ENCODE measurements at places on chromosomes 7 and 10.

- no peak for DNase-seq
These were observed 51.8 kb downstream of the SUGCT start for GRCh38 chr7:40186586-40186985.

- DNase-seq, result no peak
These were observed 57.2 kb downstream of the NKX6-2 start for GRCh38 chr10:132728741-132729140.

- no peak for DNase-seq
These were observed 6.3 kb downstream of the ZNF503 start for GRCh38 chr10:75395066-75395931.

DNA sequence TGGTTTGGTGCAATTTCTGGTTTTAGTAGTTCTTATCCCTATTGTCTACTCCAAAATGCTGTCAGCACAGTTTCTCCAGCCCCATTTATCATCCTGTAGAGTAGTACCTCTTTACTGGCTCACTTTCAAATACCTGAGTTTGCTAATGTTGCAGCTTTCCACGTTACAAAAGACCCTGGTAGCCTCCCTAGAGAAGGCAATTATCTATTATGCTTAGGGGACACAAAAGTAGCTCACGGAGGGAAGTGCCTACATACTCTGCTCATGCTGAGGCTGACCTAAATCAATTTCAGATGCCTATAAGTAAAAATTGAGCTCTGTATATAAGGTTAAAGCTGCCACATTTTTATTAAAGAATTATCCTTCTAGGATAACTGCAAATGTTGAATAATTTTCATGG lies 603.6 kb downstream of the CNTNAP2 start:
- no peak for DNase-seq

GRCh38 chr10:95305606-95306317 lies 15.0 kb upstream of the PDLIM1 start:
- no peak for DNase-seq

DNA sequence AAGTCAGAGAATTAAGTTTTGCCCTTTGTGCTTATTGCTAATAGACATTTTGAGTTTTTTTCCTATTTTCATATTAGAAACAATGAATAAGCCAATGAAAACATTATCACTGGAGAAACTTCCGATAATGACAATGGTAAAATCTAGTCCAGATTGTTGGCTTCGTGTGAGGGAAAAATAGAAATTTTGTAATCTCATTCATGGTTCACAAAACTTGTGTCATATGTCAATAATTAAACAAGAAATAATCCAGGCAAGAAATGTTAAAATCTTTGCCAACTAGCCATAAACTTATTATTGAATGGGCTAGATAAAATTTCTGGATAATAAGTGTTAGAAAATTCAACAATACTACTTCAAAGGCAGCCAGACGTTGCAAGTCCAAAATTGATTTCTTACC lies 36.6 kb downstream of the RNLS start:
- DNase-seq, result no peak

DNA sequence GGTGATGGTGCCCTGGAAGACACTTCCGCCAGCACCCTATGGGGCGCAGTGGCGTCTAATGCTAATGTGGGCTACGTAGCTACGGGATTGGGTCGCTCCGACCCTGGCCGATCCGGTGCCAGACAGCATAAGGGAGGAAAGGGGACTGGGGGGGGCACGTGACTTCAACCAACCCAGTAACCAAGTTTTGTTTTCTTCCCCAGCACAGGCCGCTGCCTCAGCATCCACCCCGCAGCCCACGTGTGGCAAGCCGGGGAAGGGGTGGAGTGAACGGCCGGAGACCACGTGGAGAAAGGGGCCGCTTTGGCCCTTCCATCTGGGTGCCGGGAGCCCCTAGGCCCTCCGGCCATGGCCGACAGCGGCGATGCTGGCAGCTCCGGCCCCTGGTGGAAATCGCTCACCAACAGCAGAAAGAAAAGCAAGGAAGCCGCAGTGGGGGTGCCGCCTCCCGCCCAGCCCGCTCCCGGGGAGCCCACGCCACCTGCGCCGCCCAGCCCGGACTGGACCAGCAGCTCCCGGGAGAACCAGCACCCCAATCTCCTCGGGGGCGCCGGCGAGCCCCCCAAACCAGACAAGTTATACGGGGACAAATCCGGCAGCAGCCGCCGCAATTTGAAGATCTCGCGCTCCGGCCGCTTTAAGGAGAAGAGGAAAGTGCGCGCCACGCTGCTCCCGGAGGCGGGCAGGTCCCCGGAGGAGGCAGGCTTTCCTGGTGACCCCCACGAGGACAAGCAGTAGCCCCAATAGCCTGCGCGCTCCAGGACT lies 2.5 kb downstream of the PRR15 start:
- no peak for DNase-seq

GRCh38 chr10:5512881-5513612 lies 11.7 kb upstream of the CALML3 start:
- no peak for DNase-seq

DNA sequence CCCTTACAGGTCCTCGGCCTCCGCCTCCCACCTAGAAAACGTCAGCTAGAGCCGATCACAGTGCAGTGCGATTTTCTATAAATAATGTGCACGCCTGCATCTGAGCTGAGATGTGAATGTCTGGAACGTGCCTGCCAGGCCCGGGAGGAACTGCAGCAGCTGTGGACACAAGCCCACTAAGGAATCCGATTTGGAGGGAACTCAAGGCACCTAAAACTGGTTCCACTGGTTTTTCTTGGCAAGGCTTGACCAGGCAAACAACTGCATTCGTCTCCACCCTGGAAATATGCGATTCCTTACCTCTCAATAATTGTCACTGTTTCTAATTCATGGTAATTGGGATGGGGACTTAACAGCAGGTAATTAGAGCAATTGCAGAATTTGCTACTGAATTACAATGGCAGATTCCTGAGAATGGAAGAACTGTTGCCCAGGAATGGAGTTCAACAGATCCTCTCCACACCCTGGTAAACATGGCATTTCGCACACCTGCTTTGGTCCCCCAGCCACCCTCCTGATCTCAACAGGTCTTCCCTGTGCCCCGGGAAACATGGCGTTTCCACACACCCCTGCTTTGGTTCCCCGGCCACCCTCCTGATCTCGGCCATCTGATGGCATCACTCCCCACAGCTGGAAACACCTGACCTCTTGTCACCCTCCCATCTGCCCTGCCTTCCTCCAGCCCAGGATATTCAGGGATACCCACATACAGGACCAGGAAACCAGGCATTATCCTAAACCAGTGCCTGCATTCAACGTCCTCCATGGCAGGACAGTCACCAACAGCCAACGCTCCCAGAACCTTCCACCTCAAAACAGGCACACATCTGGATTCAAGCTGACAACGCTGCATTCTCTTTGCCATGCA lies 76.0 kb downstream of the DIP2C start:
- no peak for DNase-seq

DNA sequence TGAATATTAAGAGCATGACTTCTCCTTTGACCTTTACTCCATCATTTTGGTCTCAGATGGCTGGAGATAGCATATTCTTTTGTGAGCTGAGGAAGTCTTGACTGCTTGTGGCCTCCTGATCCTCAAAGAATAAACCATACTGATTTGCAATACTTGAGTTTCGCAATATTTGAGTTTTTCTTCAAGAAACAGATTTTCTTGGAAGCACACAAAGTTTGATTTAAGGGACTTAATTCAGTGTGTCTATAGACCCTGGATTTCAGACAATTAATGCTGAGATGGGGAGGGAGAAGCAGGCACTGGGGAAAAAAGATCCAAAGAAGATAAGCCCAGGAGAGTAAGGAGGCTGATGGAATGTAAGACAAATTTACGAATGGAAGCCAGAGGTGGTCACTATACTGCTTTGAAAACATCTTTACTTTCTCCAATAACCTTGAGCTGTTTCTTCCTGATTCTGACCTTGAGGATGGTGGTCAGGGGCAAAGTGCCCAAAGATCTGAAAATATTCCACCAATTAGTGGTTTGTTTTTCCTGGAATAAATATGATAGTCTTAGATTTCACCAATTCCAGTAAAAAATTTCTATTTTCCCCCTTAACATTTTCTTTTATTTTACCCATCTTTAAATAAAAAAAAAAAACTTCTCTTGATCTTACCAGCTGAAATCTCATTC lies 7.5 kb downstream of the EPDR1 start:
- DNase-seq, result no peak

DNA sequence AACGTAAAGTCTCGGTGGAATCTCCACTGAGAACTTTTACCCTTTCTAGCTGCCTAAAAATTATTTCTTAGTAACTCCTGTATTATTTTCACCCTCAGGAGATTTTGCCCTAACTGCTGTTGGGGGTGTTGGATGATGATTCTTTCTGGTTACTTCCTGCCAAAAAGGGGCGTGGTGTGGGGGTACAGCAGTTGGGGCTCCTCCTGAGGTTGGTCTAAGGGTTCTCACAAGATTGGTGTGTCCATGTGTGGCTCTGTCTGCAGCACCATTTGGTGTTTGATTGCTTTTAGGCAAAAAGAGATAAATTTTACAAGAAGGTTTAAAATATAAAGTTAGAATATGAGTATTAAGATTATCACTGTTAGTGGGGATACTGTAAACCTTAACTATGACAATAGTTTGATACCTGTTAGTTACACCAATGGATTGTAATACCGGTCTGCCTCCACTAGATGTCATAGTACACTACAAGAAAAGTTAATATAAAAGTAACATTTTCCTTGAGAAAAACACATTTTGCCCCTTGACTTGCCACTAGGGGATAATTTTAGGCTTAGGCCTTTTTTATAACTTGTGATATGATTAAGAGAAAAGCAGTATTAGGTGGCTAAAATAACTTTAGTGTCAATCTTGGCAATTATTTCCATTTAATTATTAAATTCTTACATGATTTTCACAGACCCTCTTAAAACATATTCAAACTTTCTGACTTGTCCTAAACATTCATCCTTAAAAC lies 928.7 kb downstream of the IPMK start:
- DNase-seq, result no peak

- DNase-seq, result no peak
These were observed 183.0 kb upstream of the ANK3 start for GRCh38 chr10:60572511-60573194.

GRCh38 chr10:129416956-129417765 lies 49.9 kb upstream of the MGMT start:
- no peak for DNase-seq

DNA sequence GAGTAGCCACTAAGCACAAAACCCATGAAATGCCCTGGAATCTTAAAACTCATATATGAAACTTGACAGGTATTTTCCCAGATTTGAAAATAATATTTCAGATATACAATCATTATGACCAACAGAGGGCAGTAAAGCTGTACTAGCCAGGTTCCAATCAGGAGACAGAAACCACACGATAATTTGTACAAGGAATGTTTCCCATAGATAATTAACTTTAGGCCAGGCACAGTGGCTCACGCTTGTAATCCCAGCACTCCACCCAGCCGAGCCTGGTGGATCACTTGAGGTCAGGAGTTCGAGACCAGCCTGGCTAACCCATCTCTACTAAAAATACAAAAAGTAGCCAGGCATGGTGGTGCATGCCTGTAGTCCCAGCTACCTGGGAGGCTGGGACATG lies 31.0 kb upstream of the NUB1 start:
- no peak for DNase-seq

DNA sequence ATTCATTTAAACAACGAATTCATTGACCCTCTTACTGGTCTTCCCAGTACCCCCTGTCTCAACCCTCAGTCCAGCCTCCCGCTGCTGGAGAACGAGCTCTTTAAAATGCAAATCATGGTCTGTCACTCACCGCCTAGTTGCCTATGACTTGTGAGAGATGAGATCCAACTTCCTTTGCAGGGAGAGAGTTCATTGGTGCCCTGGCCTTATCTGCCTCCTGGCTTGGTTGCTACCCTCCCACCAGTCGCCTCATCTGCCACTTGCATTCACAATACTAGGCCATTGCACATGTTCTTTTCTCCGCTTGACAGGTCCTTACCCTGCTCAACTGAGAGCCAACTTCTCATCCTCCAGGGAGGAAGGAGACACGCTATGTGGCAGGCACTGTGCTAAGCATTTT lies 54.0 kb upstream of the MXI1 start:
- no peak for DNase-seq

- DNase-seq, result no peak
These were observed 40.2 kb upstream of the PROSER2 start for GRCh38 chr10:11782793-11783557.

GRCh38 chr7:103240806-103241205 lies 56.4 kb upstream of the PMPCB start:
- no peak for DNase-seq

DNA sequence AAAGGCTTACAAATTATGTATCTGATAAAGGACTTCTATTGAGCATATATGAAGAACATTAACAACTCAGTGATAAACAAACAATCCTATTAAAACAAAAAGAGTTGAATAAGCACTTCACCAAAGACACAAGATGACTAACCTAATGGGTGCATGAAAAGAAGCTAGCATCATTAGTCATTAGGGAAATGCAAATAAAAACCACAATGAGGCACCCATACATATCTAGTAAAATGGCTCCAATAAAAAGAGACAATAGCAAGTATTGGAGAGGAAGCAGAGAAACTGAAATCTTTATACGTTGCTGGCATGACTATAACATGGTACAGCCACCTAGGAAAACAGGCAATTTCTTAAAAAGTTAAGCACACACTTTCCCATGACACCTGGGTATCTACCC lies 77.6 kb upstream of the ZMIZ1 start:
- DNase-seq, result no peak

GRCh38 chr7:17016402-17017010 lies 134.7 kb upstream of the AGR3 start:
- no peak for DNase-seq

- DNase-seq, result no peak
These were observed 15.6 kb downstream of the PDAP1 start for GRCh38 chr7:99392659-99393354.

DNA sequence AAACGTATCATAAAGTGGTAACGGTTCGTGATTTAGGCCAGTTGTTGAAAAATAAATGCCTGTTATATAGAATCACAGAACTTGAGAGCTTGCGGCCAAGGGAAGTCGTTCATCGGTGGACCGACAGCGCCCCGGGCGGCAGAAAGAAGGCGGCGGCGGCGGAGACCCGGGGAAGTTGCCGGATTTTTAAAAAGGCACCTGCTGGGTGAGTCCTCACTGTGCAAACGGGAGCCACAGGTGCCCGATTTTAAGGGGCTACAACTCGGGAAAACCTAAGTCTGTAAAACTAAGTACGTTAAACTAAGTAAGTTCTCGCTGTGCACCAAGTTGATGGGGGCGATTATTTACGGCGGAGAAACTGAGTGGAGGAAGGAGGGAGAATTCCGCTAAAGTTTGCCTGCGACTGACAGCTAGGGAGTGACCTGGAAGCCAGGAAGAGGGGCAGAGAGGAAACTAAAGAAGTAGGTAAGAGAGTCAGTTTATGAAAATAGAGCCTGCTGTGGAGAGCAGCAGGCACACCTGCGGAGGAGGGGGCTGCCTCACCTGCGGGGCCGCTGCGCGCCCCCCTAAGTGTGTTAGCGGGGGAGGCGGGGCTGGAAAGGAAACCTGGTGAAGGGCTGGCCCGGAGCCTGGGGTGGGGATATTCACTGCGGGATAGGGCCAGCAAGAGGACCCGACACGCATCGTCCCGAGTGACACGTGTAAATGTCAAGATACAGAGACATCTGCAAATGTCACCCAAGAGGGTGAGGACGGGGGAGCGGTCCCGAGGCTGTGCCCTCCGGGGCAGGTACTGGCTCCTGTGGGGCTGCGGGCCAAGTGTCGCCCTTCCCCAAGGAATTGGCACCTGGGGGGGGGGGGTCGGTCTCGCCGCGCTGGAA lies 996 bp downstream of the ADAM12 start:
- DNase-seq, result no peak

- no peak for DNase-seq
These were observed 22.2 kb downstream of the TMEM120A start for GRCh38 chr7:75971961-75972763.

Measured in activated naive CD8-positive, alpha-beta T cell treated with anti-CD3 and anti-CD28 coated beads, Interleukin-2, amount 50 U/mL, for 16 hours (primary cell).